ENCODE measurements at places on chromosomes 3 and 15.

GRCh38 chr3:137988982-137989381 lies 21.0 kb upstream of the CLDN18 start:
- DNase-seq: no peak

- DNase-seq: no peak
Measured at GRCh38 chr3:102485701-102486100, 50.9 kb downstream of the ZPLD1 start.

GRCh38 chr3:128504533-128504915 lies 11.5 kb upstream of the GATA2 start:
- DNase-seq: no peak

DNA sequence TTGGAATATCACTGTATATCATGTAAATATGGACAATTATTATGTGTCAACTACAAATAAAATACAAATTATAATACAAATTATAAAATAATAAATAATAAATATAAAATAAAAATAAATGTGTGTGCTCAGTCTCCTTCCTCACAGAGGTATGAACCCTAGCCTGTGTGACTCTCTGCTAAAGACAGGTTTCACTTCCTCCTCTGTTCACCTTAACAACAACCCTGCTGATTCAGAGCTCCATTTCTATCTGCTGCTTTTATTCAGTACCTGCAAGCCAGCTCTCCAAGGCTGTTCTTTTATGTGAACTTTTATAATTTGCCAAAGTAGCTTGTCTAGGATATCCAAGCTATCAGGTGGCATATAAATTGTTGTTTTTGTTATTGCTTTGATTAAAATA lies 610.7 kb upstream of the GRM7 start:
- DNase-seq: no peak

DNA sequence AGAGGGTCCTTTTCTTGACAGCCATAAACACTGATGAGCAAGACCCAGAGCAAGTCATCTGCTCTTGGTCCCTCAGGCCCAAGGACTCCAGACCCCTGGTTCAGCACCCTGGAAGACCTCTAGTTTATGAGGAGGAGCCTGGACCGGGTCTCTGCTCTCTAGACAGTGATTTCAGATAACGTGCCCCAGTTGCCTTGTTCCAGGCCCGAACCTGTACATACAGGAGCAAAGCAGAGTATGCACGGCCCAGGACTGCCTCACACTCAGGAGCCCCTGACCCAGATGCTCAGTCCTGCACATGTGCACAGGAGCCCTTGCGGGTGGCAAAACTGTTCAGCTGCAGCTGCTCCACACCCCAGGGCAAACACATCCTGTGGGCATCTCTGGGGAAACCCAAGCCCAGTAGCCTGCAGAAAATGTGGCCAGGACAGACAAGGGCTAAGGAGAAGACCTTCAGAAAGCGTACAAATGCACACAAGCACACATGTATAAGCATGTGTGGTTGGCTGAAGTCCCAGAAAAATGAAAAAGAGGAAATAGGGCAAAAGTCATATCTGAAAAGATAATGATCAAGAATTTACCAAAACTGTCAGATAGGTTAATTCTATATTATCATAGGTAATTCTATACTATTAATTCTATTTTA lies 59.9 kb upstream of the CORO2B start:
- DNase-seq: no peak

- no peak for DNase-seq
Measured at GRCh38 chr3:66154444-66154861, 66.3 kb upstream of the SLC25A26 start.

DNA sequence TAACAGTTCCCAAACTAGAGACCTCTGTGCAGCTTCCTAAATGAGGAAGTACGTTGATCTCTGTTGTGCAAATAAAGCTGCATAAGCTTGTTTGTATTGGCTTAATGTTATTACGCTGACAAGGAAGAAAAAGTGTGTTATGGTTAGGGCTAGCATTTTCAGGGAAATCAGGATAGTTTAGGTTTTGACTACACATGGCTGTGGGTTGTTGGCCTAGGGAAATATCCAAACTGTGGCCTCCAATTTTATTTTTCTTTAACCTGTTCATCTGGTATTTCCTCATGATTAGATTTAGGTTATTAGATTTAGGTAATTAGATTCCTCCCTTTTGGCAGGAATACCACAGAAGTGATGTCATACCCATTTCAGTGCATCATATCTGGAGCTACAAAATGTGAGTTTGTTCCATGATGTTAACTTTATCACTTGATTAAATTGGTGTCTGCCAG lies 8.7 kb upstream of the MCCC1 start:
- no peak for DNase-seq

DNA sequence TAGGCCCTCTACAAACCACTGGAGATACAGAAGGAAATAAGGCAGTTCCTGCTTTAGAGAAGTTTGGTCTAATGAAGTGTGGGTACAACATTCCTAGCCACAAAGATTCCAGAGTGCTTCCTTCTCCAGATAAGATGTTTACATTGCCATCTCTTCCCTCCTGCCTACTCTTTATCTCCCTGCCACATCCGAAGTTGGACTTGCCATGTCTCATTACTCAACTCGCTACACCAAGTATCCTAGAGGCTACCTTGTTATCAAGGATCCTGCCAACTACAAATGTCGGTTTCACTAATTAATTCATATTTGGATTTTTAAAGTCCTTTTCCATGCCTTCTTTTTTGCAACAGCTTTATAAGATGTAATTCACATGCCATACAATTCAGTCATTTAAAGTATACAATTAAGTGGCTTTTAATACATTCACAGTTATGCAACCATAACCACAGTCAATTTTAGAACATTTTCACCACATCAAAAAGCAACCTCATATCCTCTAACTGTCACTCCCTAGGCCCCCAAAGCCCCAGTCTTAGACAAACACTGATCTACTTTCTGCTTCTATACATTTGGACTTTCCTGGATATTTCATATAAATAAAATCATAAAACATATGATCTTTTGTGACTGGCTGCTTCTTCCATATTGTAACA lies 53.7 kb upstream of the CSTA start:
- DNase-seq: no peak
